ENCODE measurements at places on chromosomes 12 and 14. TPM values are rescaled to one million over a fixed set of nuclear protein-coding genes. Genes with fewer than 3 reads are reported as not detected.

Gene NRIP2
- not detected for total RNA-seq

Gene PKP2
- 13.8 TPM for total RNA-seq

Gene TRHDE
- total RNA-seq, result not detected

Gene MANSC1
- 10.8 TPM for total RNA-seq

Gene GPR162
- 9.0 TPM for total RNA-seq

Data from pulmonary artery endothelial cell (primary cell).